ENCODE measurements at places on chromosomes 6 and 20.

DNA sequence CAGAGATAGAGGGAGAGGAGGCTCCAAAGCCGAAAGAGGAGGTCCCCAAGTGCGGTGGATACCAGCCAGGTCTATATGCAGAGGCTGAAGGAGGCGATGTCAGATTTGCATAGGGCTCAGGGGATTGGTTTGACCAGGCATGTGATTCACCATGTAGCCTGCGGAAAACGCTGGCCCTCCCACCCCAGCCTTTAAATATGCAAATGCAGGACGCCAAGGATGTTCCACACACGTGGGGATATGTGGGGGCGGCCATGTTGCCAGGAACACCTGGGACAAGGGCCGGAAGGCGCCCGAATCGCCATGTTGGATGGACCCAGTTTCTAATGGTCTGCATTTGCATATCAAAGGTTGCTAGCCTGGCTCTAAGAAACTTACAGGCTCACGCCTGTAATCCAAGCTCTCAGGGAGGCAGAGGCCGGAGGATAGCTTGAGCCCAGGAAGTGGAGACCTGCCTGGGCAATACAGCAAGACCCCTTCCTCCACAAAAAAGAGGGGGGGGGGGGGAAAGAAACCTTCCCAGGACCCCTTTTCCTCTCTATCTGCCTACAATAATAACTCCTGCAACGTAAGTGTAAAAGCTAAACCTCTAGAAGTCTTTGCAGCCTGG lies 110.5 kb downstream of the TULP4 start:
- DNase-seq = no peak

DNA sequence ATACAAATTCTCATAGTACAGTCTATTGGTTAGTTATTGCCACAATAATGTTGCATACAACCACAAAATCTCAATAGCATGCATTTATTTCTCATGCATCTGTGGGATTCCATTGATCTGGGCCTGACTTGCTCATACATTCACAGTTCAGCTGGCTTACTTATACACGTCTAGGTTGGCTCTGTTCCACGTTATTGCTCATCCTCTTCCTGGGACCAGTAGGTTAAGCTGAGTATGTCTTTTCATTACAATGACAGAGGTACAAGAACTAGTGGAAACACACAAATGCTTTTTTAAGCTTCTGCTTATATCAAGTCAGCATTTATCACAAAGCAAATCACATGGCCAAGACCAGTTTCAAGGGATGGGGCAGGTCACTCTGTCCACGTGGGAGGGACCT lies 485.3 kb upstream of the BTBD3 start:
- DNase-seq = no peak

DNA sequence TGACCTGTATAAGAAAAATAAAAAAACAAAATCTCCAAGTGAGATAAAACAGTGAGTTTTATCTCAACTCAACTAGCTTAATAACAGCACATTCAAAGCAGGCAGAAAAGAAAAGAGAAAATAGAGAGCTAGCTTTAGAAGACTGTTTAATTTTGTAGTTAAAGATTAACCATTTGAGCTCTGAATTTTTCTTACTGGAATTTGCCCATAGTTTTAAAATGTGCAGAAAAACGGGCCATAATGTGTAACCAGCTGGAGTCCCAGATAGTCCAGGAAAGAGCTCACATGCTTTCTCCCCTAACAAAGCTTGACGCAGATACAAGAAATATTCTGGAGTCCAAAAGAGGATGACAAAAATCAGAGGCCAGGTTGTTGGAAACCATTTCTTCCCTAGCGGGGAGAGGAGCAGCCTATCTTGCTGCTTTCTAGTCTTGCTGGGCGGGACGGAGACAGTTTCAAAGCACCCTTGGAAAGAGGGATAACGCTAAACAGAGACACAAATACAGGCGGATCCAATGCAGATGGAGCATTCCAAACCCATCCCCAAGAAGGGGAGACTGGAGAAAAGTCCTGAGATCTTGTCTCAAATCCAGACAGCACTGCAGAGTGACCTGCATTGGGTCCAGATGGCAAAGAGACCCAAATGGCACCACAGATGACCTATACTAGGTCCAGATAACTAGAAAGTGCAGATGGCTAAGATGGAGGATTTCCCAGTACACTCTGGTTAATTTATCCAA lies 16.1 kb downstream of the TTK start:
- no peak for DNase-seq

GRCh38 chr6:38713812-38714211 lies 1.3 kb upstream of the DNAH8 start:
- no peak for DNase-seq

- no peak for DNase-seq
Measured at GRCh38 chr6:151291722-151292059, 51.9 kb downstream of the AKAP12 start.

DNA sequence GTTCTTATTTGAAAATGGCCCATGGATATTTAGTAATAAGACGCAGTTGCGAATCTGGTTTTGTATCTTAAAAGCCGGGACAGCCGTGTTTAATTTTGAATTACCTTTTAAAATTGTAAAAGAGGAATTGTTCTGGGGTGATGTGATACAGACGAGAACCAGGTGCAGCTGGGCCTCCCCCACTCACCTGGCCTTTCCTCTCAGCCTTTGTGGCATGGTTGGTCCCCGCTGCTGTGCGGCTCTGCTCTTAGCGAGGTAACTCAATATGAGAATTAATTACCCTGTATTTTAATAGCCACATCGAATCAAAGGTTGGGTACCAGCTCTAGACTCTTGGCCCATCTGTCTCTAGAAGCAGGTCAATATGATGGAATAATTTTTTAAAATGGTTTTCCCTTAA lies 56.5 kb upstream of the DACT2 start:
- DNase-seq = no peak

All from DMS 273 treated with DMSO at 0.1 percent for 48 hours (cell line).